ENCODE measurements at places on chromosomes 1 and 21.
A peak's percentile ranks its signal among the peaks of the same experiment; 100 is the strongest.

- DNase-seq = no peak
Measured at GRCh38 chr21:41349126-41349525, 12.7 kb upstream of the MX2 start.

GRCh38 chr1:82634266-82634665 is 833.5 kb downstream of the ADGRL2 start:
- DNase-seq = no peak

- DNase-seq = no peak
Measured at GRCh38 chr21:35538386-35538785, 489.3 kb upstream of the RUNX1 start.

- no peak for DNase-seq
Measured at GRCh38 chr1:143643148-143643885, 328.5 kb downstream of the FAM72C start.

GRCh38 chr1:30888391-30888790 is 20.2 kb downstream of the SDC3 start:
- peak; percentile 43 for DNase-seq

GRCh38 chr1:85024736-85025135 is 23.6 kb downstream of the MCOLN3 start:
- DNase-seq = no peak

DNA sequence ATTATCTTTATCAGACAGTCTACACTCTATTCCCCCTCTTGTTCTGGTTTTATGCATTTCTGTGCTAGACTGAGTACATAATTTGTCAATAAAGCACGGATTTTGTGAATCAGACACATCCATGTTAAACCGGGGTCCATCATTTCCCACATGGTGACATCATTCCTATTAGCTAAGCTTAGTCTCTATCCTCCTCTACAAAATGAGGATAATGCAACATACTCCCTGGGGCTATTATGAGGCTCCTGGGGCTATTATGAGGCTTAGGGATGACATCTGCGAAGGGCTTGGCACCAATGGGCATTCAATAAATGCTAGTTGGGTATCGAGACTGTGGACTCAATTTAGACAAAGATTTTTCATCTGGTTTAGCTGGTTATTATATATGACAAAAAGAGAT is 25.1 kb upstream of the APP start:
- no peak for DNase-seq

GRCh38 chr1:1006305-1007159 is 6.6 kb upstream of the HES4 start:
- DNase-seq = no peak

- no peak for DNase-seq
Measured at GRCh38 chr1:221719987-221720386, 21.9 kb downstream of the DUSP10 start.

GRCh38 chr21:25464275-25464674 is 143.0 kb downstream of the MRPL39 start:
- no peak for DNase-seq

- DNase-seq = no peak
Measured at GRCh38 chr1:165109013-165109412, 247.5 kb downstream of the LMX1A start.

DNA sequence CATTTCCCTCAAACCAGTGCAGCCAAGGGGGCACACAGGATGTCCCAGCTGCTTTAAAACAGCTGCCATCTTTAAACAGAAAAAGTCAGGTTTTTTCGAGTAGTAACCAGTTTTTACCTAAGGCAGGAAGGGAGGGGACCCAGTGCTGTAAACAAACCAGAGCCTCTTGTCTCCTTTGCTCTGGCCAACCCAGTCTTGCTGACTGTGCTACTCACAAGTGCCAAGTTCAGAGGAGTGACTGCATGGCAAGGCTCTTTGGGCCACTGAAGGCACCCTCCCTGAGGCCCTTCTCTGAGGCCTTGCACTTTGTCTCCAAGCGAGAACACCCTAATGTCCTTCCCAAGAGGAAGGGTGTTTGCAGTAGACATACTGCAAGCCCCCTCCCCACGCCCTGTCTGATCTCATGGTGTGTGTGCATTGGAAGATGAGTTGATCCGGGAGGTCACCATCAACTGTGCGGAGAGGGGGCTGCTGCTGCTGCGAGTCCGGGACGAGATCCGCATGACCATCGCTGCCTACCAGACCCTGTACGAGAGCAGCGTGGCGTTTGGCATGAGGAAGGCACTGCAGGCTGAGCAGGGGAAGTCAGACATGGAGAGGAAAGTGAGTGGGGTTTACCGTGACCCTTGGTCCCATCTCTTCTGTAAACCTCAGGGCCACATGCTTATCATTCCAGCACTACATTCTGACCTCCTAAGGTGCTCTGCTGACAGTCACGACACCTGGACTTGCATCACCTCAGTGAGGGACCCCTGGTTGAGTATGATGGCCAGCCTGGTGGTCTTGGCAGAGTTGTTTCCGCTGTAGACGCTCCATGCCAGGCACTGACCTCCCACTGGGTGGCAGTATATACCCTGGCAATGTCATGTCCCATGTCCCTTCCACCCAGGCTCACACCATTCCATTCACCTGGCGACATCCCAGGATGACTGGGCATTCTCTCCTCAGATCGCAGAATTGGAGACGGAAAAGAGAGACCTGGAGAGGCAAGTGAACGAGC is 4.7 kb downstream of the DNALI1 start:
- DNase-seq = no peak

DNA sequence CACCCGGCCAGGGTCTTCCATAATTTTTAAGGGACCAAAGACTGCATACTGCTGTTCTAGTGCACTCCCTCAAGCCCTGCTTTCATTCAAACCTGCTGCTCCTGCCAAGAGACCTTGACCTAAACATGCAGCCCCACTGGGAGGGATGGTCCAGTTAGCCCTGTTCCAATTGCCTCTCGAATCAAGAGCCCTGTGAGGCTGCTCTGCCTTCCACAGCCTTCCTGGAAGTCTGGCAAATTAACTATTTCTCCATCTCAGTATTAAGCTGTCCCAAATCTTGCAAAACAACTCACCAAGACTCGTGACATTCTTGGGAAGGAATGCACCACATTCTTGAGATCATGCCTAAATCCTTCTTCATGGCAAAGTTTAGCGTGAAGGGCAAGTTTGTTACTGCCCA is 231.3 kb downstream of the C1orf94 start:
- no peak for DNase-seq

DNA sequence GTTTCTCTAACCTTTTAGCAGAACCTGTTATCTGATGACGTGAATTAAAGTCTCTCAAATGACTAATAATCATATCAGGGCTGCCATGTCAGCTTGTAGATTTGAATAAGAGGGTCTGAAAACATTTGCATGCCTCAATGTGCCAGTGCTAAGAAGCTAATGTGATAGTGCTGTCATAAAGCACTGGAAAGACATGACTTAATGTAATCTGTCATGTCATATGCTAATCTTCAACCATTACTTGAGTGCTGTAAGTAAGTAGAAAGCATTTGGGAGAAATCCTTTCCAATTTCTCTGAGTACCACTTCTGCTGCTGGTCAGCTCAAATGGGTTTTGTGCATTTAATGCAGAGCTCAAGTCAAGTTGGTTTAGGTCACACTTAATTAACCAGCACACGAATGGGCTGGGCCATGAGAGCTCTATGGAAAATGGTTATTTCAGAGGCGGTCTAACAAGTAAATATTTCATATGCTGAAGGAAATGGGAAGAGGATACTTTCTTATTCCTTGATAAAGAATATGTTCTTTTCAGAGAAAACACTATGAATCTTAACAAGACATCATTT is 609.2 kb downstream of the LMO4 start:
- no peak for DNase-seq

DNA sequence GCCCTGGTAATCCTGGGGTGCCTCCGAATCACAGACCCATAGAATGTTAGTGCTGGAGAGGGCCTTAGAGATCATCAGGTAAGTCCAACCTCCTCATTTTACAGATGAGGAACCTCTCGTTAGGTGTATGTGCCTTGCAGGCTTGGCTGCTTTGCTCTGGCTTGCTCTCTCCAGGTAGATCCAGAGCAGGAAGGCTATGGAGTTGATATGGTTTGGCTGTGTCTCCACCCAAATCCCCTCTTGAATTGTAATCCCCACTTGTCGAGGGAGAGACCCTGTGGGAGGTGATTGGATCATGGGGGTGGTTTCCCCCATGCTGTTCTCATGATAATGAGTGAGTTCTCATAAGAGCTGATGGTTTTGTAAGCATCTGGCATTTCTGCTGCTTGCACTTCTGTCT is 186.0 kb upstream of the PLXNA2 start:
- DNase-seq = no peak

GRCh38 chr1:3324704-3325535 is 129.5 kb upstream of the ARHGEF16 start:
- DNase-seq = no peak

GRCh38 chr1:220952961-220953643 is 73.9 kb downstream of the HLX start:
- DNase-seq = no peak

DNA sequence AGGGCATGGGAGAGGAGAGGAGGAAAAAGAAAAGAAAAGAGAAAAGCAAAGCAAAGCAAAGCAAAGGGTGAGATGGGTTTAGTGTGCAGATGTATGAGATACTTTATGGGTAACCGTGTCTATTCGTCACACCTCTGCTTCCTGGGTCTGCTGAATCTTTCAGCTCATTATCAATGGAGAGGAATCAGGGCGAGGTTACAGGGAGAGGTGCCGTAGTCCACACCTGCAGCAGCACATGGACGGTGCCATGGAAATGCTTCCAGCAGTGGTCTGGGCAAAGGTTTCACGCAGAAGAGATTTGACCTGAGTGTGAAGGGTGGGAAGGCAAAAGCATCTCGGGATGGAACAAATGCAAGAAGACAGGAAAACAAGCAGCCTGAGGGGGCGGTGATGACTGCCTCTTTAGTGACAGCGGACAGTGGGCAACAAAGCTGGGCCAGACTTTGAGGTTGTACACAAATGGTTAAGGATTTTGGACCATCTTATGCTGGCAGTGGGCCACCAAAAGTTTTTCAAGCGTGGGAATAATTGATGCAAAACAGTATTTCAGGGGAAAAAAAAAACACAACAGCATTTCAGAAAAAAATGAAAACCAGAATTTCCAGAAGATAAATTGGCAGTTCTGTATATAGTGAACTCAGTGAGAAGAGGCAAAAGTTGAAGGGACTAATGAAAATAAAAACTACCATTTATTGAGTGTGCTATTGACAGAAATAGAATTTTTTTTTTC is 19.5 kb upstream of the SRP9 start:
- no peak for DNase-seq

GRCh38 chr1:25858906-25859789 is at the start of gene AUNIP:
Gene AUNIP (minus strand): TSS chr1:25859457. CDS start chr1:25859357, 100 bp downstream.
- DNase-seq = peak; percentile 43

GRCh38 chr1:118618618-118619340 is 369.4 kb downstream of the TBX15 start:
- DNase-seq = no peak

DNA sequence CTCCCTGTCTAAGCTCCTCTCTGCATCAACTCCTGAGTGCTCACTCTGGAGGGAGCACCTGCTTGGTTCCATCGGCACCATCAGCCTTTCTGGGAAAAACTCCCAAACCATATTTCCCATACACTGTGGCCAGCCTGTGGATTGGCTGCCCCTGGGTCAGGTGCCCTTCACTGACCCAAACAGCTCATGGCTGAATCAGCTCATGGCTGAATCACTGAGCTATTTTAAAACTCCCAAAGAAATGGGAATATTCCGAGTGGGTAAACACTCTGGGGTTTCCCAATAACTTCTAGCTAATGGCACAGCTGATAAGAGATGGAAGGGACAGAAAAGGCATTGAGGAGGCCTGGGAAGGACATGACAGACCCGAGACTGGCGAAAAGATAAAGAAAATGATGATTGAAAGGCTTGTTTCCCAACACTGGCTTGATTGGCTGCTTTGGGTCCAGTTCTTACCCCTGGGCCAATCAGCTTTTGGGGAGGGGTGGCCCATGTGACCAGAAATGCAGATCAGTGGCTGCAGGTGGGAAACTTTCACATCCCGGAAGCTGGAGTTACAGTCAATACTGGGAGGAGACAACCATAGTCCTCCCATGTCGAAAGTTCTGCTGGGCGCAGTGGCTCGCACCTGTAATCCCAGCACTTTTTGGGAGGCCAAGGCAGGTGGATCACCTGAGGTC is 37.3 kb upstream of the KAZN start:
- DNase-seq = no peak

DNA sequence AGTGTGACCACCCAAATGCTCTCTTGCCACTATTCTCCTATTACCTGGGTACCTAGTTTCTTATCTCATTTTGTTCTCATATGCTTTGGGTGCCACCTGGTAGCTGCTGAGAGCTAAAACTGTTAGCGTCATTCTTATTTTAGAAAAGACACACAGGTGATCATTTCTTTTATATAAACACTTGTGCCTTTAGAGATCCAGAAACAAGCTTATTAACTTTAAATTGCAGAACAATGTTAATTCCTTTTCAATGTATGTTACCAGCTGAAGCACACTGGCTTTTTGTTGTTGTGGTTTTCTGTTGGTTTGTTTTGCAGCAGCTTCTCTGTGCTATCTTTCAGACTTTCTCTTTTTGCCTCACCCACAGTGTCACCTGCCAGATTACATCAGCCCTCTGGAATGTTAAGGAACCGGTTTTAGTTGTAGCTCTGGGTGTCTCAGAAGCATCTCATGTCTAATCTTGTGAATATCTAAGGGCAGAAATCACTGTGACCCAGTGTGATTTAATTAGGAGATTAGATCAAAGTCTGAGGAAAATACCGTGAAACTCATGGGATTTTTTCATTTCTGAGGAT is 43.4 kb upstream of the SLC19A2 start:
- DNase-seq = no peak

DNA sequence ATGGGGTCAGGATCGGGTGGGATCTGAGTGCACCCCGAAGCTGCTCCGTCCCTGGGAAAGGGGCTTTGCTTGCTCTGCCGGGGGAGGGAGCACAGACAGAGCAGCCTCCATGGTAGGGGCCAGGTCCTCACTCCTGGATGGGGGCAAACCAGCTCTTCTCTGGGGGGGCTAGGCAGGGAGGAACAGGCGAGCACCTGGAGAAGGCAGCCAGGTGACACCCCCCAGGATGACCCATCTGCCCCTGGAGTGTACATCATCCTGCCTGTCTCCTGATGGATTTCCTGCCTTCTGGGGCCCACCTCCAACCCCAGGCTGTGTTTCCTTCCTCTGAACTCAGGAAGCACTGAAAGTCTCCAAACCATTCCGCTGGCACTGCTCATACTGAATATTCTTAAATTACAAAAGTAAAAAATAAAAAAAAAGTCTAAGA is 248.0 kb downstream of the RHOU start:
- DNase-seq = no peak

DNA sequence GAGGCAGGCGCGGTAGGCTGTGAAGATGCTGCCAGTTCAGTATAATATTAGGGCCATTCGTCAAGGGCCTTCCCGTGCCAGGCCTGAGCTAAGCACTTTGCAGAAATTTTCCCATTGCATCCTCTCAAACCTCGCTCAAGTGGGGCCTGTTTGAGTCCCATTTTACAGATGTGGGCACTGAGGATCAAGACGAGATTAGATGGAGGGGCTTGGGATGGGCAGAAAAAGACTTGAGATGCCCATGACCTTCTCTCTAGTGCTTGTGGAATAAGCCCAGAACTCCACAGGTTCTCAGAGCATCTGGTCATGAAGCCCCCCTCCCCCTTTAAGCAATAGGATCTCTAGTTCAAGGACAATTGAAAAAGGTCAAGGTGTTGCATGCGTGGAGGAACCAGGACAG is 9.9 kb downstream of the EPHA8 start:
- DNase-seq = no peak

All from HFF-Myc (cell line).